ENCODE measurements at places on chromosomes 3 and 15. TPM values are rescaled to one million over a fixed set of nuclear protein-coding genes. Genes with fewer than 3 reads are reported as not detected.

DNA sequence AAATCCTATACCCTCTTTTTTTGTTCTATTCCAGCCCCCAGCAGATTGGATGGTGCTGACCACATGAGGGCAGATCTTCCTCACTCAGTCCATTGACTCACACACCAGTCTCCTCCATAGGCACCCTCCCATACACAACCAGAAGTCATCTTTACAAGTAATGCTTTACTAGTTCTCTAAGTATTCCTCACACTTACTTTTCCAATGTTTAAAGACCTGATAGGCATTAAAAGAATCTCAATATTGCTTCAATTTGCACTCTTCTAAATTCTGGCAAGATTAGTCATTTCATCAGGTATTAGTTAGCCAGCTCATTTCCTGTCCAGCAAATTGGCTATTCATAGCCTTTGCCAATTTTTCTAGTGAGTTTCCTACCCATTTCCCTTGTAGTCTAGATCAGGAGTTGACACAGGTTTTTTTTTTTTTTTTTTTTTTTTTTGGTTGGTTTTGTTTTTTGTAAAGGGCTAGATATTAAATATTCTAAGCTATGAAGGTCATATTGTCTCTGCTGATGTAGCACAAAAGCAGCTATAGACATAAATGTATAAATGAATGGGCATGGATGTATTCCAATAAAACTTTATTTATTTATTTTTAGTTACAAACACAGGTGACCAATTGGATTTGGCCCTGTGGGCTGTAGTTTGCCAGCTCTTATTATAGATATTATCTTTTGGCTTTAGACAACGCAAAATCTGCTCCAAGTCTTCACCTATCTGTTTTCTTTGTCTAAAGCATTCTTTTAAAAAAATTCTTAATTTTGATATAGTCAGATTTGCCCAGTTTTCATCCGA lies 76.1 kb downstream of the ABHD5 start:
- no peak for DNase-seq

- DNase-seq = no peak
Measured at GRCh38 chr3:123151251-123151705, 50.5 kb upstream of the SEC22A start.

DNA sequence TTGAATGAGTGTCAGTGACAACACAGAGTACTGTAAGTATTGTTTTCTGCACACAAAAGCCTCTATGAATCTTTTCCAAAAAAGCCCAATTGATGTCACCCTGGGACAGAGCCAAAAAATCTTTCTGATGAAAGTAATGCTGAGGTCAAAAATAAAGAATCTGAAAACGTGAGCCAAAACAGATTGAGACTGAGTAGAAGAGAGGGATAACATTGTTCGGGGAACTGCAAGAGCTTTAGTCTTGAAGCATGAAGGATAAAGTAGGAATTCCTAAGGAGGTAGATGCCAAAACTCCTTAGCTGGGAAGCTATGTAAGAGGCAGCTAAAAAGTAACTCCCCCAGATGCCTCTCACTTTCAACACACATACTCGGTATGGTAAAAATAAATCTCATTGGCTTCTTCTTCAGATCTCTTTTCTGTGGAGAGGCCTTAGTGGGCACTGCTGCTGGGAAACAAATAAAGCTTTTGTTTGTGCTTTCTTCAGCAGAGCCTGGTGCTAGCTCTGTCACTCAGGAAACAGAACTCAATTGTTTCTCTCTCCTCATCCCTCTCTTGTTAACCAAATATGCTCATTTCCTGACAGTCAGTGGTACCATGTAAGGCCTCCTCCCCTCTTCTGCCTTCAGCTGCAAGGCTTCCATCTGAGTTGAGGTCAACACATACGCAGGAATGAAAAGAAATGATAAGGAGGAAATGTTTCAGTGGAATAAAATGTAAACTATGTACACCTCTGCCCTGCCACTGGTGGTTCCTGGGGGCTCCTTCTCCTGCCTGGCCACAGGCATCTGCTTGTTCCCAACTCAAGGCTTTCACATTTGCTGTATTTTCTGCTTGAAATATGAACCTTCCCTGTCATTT lies 58.1 kb downstream of the CD200 start:
- peak; percentile 3 for DNase-seq

- no peak for DNase-seq
Measured at GRCh38 chr15:34461730-34462129, 24.1 kb upstream of the GOLGA8A start.

DNA sequence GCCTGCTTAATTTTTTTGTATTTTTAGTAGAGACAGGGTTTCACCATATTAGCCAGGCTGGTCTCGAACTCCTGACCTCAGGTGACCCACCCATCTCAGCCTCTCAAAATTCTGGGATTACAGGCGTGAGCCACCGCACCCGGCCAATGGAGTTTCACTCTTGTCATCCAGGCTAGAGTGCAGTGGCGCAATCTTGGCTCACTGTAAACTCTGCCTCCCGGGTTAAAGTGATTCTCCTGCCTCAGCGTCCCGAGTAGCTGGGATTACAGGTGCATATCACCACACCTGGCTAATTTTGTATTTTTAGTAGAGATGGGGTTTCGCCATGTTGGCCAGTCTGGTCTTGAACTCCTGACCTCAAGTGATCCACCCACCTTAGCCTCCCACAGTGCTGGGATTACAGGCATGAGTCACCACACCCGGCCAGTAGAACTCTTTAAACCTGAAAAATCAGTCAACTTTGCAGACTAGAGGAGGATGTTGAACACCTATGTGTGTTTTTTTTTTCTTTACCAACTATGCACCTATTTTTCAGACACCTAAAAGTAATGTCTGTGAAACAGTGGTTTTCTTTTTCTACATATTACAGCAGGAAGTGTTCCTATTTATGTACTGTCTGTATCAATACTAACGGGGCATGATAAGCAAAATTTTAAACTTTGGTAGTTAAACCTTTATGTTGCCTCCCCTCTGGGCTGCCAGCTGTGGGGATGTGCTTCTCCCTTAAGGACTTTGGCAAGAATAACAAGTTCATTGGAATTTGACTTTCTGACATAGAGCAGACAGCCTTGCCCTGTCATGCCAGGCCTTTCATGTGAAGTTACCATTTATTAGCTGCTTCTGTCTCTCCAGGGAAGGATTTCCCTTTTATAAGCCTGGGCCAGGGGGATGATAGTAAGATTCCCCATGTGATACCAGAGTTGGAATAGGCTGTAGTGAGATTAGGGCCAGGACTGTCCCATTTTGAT lies 8.1 kb downstream of the ARIH2 start:
- no peak for DNase-seq

The SPTBN5 gene
- total RNA-seq = 0.37 TPM

GRCh38 chr15:93087825-93088199 lies 1.2 kb downstream of the RGMA start:
- peak; percentile 63 for DNase-seq

DNA sequence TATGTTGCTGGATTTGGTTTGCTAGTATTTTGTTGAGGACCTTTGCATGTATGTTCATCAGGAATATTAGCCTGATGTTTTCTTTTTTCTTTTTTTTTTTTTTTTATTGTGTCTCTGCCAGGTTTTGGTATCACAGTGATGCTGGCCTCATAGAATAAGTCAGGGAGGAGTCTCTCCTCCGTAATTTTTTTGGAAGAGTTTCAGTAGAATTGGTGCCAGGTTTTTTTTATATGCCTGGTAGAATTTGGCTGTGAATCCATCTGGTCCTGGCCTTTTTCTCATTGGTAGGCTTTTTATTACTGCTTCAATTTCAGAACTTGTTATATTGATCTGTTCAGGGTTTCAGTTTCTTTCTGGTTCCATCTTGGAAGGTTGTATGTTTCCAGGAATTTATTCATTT lies 165.8 kb downstream of the VPS8 start:
- DNase-seq = peak; percentile 64

- no peak for DNase-seq
Measured at GRCh38 chr3:195761123-195761566, 40.4 kb downstream of the MUC20 start.

- no peak for DNase-seq
Measured at GRCh38 chr3:69602112-69602511, 137.2 kb upstream of the MITF start.

The MAN2C1 gene
- 59.1 TPM for total RNA-seq

- no peak for DNase-seq
Measured at GRCh38 chr3:112814266-112814665, 32.4 kb downstream of the CD200R1L start.

DNA sequence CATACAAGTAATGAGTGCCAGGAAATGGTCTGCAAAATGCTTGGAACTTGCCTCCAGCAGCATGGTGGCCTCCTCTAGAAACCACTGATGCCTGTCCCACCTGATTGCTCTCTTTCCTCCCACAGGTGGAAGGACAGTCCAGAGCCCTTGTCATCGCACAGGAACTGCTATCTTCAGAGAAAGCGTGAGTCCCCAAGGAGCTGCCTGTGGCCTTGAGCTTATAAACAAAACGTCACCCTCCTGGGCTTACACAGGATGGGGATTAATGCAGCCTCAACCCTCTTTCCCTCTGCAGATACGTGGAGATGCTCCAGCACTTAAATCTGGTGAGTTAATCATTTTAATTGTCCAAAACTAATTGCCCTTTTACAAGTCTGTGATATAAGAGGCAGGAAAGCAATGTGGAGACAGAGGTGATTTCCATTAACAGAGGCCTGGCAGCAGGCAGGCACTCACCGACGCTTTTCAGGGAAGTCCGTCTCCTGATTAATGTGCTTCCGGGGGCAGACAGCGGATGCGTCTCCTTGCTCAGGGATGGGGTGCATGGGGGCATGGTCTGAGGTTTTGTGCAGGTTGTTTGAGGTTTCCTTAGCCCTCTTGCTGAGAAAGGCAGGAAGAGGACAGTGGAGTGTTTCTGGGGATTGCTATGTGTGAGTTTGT lies 61.8 kb downstream of the FGD5 start:
- no peak for DNase-seq

GRCh38 chr15:90465140-90465929 lies 64.4 kb upstream of the CRTC3 start:
- DNase-seq = no peak

GRCh38 chr15:100721758-100722550 lies 119.6 kb downstream of the ASB7 start:
- DNase-seq = no peak

DNA sequence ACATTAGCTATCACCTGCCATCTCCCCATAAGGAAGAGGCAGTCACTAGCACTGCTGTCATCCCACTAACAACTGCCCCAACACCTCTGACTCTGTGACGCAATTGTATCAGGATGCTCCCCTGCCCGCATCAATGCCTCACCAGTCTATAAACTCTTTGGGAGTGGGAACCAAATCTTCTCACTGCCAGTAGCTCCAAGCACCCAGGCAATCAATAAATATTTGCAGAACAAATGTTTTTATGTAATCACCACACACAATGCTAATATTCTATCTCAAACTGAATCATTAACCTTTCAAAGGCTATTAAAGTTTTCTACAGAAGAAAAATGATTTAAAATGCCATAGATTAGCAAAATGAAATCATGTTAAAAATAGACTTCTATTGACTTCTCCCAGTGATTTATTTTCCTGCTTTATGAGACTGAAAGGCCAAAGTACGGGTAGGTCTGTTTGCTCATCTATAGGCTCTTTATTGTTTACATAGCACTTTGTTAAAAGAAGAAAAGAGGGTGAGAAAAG lies 131.3 kb downstream of the PLD1 start:
- DNase-seq = no peak

DNA sequence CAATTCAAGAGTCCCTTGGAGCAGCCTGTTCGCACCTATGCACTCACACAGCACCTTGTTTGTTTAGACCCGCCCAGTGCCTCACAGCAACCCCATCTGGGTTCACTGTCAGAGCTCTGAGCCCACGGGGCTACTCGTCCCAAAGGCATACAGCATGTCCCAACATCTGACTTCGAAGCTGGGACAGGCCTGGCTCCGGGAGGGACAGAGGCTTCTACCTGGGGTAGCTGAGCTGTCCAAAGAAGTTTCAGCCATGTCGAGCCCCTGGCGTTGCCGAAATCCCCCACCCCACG lies 28.6 kb upstream of the CYP11A1 start:
- no peak for DNase-seq

The STAC gene
- not detected for total RNA-seq

GRCh38 chr3:177710506-177710905 lies 513.2 kb upstream of the TBL1XR1 start:
- DNase-seq = no peak

The LRRC57 gene
- total RNA-seq = 26.2 TPM

DNA sequence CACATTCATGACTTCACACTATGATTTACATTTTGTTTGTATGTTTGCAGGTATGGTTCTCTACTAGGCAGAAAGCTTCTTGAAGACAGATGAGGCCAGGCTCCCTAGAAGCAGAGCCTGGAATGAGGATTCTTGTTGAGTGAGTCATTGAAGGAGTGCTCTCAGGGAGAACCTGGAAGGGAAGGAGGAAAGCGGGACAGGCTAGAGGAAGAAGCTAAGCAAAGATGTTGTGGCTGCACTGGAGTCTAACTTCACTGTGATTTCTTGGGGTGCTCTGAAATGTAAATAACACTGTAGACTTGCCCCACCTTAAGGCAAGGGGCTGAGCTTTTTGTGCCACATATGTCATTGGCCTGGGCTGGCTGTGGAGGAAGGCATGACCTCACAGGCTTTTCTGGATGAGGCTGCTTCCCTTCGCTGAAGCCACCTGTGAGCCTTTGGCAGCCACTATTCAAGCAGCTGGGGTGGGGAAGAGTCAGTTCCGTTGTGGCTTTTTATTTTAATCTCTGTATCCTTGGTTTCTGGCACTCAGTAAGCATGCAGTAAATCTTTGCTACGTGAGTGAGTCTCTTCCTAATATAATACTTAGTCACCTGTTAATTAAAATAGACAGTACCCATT lies 307.3 kb downstream of the SV2B start:
- DNase-seq = peak; percentile 96

The FANCD2OS gene
- not detected for total RNA-seq

DNA sequence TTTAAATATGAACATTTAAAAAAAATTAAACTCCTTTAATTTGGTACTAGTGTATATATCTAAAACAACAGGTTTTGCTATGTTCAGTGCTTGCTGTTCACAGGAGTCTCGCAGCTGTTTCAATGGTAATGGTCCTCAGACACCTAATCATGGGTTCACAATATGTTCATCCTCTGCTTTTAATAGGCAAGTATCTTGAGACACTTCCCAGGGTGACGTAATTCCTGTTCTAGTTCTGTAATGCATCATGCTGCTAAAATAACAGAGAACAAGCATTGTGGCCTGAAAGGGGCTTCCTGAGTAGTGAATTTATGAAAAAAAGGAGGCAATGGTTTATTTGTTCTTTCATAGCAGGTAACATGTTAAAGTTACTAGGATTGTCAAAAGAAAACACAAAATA lies 625.2 kb upstream of the GBE1 start:
- no peak for DNase-seq

DNA sequence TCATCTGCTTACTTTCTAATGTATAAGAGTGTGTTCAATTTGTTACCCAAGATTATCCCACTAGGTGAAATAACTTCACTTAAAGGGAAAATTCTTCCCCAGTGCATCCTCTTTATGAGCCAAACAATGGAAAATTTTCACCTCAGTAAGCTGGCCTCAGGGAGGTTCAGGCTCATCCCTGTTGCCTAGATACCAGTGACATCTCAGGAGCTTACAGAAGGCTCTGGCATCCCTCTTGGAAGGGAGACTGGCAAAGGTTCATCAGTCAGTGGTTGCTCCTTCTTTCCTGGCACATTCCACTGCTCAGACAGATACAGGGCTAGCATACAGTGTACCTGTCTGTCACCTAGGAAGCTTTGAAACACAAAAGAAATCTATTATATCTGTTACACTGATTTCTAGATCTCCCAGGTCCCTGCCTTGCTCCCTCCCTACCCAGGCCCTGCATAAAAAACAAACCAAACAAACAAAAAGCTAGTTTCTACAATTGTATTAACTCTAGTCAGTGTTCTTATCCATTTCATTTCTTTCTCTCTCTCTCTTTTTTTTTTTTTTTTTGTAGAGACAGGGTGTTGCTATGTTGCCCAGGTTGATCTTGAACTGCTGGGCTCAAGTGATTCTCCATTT lies 1.7 kb downstream of the IP6K2 start:
- peak; percentile 100 for DNase-seq
